Activated effector memory CD4-positive, alpha-beta T cell treated with anti-CD3 and anti-CD28 coated beads, Interleukin-2, amount 50 U/mL, for 16 hours (primary cell): ENCODE measurements at places on chromosomes 16 and 17.

- no peak for DNase-seq
These were observed 167.7 kb upstream of the KCNJ16 start for GRCh38 chr17:69907132-69907847.

GRCh38 chr16:72889616-72890582 is 158.0 kb downstream of the ZFHX3 start:
- DNase-seq: no peak

DNA sequence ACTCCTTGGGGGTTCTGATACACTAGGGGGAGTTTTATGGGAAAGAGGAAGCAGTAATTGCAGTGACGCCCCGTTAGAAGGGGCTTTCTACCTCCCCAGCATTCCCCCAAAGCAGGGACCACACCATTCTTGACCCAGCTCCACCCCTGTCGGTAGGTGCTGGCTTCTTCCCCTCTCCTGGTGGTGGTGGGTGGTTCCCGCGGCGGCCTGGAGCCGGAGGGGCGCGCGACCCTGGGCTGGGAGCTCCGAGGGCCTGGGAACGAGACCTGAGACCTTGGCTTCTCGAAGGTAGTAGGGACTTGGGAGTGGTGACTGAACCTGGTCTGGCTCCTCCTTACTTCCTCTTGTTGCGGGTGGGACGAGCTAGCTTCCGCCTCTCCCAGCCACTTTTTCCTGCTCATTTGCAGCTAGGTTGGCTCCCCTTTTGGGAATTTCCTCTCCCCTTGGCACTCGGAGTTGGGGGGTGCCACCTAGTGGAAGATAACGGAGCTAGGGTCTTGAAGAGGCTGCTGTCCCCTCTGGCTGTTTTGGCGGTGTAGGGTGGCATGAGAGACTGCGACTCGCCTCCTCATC is 438 bp downstream of the GRN start:
- DNase-seq: peak; percentile 81

GRCh38 chr17:63096426-63096825 is 130.4 kb downstream of the TANC2 start:
- DNase-seq: no peak

- DNase-seq: no peak
These were observed 87.5 kb upstream of the WSB1 start for GRCh38 chr17:27206447-27206846.

DNA sequence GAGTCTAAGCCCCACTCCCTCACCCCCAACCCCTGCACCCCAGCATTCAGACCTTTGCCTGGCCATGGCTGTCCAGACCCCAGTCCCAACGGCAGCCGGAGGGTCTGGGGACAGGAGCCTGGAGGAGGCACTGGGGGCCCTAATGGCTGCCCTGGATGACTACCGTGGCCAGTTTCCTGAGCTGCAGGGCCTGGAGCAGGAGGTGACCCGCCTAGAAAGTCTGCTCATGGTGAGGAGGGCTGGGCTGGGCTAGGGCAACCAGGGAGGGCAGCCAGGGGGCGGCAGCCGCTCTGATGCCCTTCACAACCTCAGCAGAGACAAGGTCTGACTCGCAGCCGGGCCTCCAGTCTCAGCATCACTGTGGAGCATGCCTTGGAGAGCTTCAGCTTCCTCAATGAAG is 14.4 kb downstream of the RIPOR1 start:
- no peak for DNase-seq

DNA sequence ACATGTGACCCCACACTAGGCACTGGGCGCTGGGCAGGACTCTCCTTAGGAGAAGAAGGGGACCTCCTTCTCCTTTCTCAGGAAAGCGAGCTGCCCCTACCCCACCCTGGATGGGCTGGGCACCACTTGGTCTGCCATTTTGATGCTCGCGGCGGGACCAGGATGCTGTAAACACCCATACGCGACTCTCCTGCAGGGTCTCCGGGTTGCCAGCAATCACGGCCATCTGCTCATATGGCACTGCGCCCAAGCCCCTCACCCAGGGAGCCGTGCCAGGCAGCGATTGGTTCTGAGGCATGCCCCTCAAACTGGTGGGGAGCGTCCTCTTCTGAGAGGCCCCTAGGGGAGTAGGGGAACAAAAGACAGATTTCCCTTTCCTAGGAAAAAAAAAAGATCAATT is 99.0 kb downstream of the C16orf78 start:
- peak; percentile 55 for DNase-seq
